Skeletal muscle tissue (tissue), 5 donors: ENCODE measurements at places on chromosomes 2 and 18. TPM values are rescaled to one million over a fixed set of nuclear protein-coding genes. Genes with fewer than 3 reads are reported as not detected.

Gene HOXD3
- 4.2 TPM for total RNA-seq

Gene DSG1
- not detected for total RNA-seq

Gene KHK
- 2.1 TPM for total RNA-seq

Gene EVX2
- under 0.01 TPM for total RNA-seq
